AG10803 (cell line): ENCODE measurements at places on chromosomes 6 and 20.

DNA sequence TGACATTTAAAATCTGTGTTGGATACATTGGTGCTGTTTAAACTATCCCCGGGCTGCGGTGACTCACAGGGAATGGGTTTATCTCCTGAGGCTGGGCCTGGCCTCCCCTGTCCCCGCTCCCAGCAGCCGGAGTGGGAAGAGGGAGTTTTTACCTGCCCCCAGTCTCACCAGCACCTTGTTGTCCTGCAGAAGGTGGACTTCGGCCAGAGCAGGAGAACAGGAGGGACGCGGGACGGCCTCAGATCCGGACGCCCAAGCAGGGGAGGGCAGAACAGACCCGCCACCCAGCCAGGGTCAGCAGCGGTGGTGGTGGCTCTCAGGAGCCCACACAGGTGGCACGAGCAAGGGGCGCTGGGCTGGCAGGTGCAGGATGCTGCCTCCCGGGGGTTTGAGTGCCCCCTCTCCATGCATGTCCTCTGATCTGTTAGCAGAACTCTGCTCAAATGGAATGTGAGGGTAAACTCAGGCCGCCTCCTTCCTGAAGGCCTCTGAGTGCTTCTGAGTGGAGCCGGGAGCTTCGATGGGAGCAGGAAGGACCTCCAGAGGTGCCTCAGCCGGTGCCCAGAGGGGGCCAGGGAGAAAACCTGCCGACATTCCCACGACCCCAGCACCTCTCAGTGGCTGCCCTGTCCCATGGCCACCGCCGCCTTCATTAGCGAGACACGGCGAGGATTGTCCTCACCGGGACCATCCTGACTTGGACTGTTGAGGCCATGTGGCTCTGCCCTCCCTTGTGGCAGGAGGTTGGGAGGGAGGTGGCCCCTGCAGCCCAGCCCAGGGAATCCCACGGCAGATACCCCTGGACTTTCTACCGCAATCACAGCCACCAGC is 43.4 kb upstream of the MRGBP start:
- DNase-seq = no peak

DNA sequence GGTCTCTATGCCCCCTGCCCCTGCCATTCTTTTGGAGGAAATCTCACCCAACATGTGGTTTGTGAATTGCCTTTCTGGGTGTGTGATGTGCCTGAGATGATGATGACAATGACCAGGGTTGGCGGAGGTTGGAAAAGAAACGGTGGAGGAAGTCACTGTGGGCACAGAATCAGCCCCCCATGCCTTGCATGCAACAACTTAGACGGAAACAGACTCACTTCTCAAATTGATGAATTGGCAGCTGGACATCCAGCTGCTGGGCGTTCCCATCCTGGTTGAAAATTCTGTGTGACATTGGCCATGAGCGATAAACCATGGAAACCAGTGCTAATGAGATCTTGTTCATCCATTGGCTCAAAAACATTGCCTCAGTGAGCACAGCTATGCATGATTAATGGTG is 95.8 kb upstream of the LY86 start:
- DNase-seq = no peak

DNA sequence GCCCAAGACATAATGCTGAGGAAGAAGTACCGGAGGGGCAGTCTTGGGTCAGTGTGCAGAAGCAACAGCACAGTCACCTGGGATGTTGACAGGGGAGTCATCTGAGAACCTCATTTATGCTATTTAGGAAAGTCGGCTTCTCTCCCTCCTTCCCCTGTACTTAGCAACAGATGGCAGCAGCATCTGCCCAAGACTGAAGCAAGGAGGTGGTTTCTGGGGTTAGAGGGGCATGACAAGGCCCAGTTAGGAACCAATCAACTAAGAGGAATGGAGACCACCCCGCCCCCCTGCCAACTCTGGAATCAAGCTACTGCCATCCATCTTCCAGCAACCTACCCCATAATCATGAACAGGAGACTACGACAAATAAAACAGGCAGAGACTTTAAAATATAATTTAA is 21.7 kb downstream of the RIPK1 start:
- DNase-seq = peak; percentile 16

GRCh38 chr6:87164506-87164905 is 9.1 kb downstream of the ZNF292 start:
- no peak for DNase-seq

DNA sequence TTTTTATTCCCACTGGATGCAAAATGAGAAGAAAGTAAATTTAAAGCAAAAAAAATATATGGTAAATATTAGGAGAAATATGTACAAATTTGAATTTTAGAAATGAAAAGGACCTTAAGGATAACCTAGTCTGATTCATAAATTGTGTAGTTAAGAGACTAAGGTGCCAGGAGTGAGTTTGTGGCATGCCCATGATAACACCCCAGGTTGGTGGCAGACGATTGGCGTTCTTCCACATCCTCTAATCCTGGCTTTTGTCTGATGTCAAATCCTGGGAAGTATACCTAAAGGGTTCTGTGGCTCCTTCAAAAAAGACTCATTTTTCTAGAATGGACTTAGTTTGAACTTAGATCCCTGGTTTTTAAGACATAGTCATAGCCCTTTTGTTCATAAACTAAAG is 62.2 kb downstream of the SAMD5 start:
- DNase-seq = no peak

DNA sequence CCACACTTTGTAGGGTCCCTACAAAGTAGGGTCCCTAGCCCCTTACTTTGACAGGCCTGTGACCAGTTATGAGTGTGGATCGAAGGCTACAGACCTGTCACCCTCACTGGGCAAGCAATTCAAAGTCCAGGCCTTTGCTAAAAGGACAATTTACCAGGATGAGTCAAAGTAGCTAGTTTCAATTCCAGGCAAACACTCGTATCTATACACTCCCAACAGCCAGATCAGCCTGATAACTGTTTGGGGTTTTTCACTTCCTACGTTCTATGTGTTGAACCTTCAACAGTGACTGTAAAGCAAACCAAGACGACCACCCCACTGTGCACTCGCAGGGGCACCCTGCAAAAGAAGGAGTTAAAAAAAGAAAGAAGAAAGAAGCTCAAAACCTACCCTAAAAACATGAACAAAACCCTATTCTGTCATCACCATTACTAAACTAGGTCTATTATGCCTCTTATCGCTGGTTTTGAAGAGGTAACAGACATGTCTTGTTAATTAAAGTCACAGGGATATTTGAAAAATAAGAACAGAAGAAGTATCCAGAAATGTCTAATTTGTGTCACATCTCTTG is 3.2 kb downstream of the GFOD1 start:
- DNase-seq = no peak

DNA sequence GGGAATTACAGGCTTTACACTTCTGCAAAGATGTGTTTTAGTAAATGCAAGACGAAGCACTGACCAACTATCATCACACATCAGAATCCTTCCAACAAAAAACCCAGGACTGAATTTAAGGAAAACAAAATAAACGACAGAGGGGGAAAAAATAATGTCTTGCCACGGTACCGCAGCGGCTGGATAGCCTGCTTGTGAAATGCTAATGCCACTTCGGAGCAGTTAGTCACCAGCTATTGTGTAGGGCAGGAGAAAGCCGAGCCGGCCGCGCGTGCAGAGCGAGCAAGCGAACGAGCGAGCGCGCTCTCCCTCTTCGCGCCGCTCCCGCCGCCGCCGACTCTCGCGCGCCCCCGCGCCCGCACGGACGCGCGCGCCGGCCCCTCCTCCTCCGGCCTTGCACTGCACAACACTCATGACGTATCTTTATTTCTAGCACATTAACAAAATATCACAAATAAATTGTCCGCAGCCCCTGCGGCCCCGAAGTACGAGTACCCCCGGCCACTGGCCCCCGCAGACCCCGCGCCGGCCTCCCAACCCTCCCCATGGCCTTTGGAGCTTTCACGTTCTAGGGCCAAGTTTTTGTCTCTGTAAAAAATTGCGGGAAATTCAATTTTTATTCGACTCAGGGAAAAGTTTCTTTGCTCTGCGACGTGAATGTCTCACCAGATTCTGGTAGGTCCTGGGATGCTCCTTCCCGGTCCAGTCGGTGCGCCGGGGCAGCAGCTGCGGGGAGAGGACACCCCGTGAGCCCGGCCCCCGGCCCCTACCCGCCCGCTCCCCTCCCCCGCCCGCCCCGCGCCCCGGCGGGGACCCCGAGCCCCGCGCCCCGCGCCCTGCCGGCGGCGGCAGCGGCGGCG is 1.0 kb downstream of the PHIP start:
- peak; percentile 95 for DNase-seq

DNA sequence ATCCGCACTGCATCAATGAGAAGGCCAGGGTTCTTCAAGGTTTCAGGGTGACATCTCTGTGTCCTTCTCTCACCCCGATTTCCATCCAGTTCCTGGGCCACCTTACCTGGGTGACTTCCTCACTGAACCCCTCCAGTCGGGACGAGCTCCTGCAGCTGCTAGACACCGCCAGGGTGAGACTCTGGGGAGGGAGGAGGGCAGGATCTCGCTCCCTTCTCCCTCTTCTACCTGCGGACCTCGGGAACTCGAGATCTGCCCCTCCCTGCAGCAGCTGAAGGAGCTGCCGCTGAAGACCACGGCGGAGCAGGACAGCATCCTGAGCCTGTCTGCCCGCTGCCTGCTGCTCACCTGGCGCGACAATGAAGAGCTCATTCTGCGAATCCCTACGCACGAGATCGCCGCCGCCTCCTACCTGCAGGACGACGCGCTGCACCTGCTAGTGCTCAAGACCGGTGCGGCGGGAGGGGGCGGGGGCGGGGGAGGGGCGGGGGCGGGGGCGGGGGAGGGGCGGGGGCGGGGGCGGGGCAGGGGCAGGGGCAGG is 7.5 kb downstream of the CCM2L start:
- DNase-seq = no peak

DNA sequence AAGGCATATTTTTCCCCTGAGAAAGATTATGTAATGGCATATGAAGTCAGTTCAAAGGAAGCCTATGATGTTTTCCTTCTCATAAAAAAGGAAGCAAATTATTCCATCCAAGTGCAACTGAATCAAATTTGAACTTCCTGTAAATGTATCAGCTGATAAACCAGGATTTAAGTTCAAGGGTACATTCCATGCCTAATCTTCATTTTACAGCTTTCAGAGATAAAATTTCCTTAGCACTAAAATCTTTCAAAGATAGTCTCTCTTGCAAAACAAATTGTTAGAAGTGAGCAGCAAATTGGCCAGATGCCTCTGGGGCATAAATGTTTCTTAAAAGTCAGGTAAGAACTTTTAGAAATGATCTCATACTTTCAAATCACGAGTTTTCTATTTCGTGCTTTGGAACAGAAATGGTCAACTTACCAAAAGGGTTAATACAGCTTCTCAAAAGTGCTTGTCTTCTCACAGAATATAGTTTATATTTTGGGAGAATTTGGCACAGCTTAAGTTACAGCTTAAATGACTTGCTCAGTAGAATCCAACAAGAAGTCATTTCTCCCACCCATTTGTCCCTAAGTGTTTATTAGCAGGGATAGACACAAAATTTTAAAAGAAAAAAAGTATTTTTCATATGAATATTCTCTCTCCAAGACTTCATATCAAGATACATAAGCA is 2.7 kb upstream of the TCF21 start:
- no peak for DNase-seq

- DNase-seq = no peak
These were observed 2.1 kb downstream of the TFEB start for GRCh38 chr6:41733360-41733706.

GRCh38 chr6:149016716-149017115 is 269.9 kb downstream of the UST start:
- no peak for DNase-seq

GRCh38 chr20:11852189-11852588 is 65.5 kb upstream of the BTBD3 start:
- DNase-seq = no peak

DNA sequence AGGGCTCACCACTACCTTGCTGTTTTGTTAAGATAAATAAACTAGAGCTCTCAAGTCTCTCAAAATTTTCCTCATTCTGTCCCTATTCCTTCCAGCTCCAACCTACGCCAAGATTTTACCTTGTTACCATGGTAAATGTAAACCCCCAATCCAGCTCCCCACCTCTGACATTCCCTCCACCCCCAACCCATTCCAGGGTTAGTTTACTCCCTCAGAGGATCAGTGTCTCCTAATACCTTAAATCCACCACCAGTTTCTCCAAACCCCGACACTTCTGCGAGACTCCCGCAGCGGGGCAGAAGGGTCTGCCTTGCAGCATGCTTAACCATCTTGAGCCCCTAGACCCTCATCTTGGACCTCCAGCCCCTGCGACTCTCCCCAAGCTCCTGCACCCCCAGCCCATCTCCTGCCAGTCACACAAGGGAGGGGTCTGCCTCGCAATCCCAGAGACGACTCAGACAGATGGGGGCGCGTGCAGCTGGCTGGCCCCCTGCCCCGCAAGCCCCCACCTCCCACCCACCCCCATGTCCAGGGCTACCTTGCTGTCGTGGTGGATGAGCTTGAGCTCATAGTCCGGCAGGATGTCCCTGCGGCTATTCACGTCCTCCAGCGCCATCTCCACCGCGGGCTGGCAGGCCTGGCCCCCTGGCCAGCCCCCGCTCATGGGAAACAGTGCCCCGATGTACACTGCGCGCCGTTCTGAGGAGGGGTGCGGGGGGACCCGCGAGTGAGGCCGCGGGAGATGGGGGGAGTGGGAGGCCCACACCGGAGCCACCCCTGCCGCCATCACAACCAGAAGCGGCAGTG is 5.8 kb downstream of the GABBR1 start:
- no peak for DNase-seq

- no peak for DNase-seq
These were observed 84.9 kb upstream of the HMGCLL1 start for GRCh38 chr6:55663914-55664313.

- peak; percentile 87 for DNase-seq
These were observed 98.6 kb downstream of the NDUFAF5 start for GRCh38 chr20:13883425-13883824.

GRCh38 chr20:64029293-64030117 is 6.5 kb upstream of the C20orf204 start:
- no peak for DNase-seq

GRCh38 chr6:90160013-90160412 is 136.6 kb downstream of the BACH2 start:
- DNase-seq = no peak

GRCh38 chr6:88683734-88684133 is 279.7 kb downstream of the RNGTT start:
- DNase-seq = no peak

DNA sequence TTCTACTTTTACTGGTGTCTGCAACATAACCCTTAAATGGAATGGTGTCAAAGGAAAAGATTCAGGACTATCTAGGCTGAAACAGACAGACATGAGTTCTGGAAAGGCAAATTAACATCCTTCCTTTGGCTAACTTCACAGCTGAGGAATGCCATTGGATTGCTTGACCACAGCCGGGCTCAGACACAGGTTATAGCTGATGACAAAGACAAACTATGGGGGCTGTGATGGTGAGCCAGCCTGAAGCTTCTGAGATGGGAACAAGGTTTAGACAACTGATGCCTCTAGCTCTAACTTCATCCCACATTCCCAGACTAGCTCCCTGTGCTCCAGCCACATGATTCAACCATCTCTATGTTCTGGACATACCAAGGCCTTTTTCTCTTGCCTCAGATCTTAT is 15.3 kb downstream of the POLR1C start:
- DNase-seq = peak; percentile 11

- peak; percentile 72 for DNase-seq
These were observed 110.5 kb downstream of the ANKRD60 start for GRCh38 chr20:58117944-58118343.

GRCh38 chr6:128519931-128520435 is 416 bp downstream of the PTPRK start:
- no peak for DNase-seq

GRCh38 chr6:129648819-129649491 is 61.0 kb downstream of the ARHGAP18 start:
- no peak for DNase-seq
